Activated CD8-positive, alpha-beta memory T cell treated with anti-CD3 and anti-CD28 coated beads for 4 hours (primary cell): ENCODE measurements at places on chromosomes 4 and X.
A peak's percentile ranks its signal among the peaks of the same experiment; 100 is the strongest.

GRCh38 chr4:89954906-89955695 is 60.4 kb downstream of the MMRN1 start:
- no peak for DNase-seq

DNA sequence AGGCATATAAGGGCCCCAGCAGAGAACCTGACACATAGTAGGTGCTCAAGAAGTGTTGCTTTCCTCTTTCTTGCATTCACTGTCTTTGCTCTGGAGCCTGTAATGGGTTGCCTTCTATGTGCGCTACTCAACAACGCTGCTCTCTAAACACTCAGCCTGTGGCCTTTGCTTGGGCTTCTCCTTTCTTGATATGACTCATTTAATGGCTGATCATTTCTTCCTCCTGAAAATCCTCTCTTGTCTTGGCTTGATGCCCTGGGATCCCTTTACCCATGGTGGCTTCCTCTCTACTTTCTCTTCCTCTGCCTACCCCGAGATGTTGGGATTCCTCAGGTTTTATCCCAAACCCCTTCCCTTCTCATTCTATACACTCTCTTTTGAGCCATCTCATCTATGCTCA is 19.9 kb upstream of the PJA1 start:
- DNase-seq = no peak

GRCh38 chr4:121877041-121877773 is 6.9 kb upstream of the BBS7 start:
- no peak for DNase-seq

DNA sequence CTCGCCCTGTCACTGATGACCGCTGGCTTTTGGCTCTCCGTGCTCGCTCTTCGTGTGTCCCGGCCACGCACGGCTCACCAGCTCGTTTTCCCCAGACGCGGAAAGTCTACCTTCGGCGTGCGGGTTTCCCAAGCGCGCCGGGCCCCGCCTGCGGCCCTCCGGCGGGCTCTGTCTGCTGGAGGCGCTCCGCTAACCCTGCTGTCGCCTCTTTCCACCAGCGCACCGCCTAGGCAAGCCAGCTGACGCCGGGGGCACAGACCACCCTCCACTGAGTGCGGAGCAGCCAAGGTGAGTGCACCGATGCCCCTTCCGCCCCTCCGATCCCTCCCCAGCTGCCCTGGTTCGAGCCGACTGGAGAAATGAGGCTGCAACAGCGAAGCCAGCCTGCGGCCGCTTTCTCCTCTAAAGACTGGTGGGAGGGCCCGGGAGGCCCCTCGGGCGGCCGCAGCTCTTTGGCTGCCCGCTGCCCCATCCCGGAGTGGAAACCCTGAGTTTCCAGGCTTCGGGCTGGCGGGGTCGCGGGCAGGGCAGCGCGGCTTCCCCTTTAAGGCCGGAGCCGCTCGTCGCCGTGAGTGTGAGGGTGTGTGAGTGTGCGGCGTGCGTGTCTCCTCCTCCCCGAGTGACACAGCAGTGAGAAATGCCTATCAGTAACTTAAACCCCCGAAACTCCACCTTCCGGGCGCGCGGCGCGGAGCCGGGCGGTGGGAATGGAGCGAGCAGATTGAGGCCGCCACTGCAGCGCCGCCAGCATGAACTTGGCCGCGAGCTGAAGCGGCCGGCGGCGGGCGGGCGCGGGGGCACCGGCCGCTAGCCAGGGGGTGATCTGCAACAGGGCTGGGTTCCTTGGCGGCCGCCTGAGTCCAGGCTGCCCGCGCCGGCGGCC is at the start of gene MAMLD1:
TSS of gene MAMLD1 (plus strand) at position 719 of the 883 bp plus-strand sequence. CDS start 82,200 bp downstream, outside the sequence.
- peak; percentile 37 for DNase-seq

- DNase-seq = no peak
Observed at GRCh38 chrX:43225626-43226328, 430.3 kb upstream of the MAOA start.

DNA sequence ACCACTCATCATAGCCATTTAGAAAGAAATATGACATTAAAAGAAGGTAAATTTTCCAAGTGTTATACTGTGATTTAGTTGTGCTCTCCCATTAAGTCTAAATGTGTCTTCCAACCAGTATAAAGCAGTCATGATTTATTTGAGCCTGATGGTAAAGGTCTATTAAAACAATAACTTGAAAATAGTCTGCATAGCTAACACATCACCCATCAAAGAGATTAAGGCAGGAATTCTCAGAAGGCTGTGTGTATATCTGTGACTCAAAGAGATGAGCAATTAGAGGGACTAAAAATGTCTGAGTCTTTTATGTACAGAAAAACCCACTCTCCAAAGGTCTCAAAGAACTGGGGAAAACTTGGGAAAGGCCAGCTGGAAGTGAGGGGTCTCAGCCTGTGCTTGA is 70.3 kb upstream of the IQCM start:
- DNase-seq = no peak

DNA sequence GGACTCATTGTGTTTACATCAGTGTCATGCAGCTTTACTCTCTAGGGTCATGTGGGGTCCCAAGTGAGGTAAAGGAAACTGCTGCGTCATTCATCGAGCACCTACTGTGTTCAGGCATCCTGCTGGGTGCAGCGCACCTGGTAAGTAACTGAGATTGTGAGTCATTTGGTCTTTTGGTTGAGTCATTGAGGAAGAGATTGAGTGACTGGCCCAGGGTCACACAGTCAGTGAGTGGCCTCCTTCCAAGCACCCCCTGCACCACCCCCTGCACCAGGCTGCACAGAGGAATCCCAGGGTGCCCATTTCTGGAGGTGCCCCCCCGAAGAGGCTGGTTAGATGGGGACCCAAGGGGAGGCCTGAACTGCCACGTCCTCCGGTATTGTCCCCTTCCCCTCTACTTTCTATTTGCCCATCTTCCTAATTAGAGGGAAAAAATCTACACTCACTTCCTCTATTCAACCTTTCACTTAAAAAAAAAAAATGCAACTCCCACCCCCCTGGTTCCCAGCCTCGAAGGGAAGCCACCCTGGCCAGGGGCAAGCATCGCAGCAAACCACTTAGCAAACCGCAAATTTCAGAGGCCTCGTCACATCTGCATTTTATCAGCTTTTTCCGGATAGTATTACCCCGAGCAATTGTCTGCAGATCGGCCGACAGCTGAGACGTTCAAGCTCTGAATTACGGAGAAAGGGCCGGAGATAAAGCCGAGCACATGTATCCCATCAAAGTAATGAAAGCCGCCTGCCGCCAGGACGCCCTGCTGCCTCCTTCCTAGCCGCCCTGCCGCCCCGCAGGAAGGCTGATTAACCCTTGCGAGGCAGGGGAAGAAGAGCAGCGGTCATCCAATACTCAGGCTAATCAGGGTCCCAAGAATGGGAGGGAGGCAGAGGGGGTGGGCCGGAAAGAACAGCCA is 96.3 kb upstream of the MSX1 start:
- DNase-seq = no peak

DNA sequence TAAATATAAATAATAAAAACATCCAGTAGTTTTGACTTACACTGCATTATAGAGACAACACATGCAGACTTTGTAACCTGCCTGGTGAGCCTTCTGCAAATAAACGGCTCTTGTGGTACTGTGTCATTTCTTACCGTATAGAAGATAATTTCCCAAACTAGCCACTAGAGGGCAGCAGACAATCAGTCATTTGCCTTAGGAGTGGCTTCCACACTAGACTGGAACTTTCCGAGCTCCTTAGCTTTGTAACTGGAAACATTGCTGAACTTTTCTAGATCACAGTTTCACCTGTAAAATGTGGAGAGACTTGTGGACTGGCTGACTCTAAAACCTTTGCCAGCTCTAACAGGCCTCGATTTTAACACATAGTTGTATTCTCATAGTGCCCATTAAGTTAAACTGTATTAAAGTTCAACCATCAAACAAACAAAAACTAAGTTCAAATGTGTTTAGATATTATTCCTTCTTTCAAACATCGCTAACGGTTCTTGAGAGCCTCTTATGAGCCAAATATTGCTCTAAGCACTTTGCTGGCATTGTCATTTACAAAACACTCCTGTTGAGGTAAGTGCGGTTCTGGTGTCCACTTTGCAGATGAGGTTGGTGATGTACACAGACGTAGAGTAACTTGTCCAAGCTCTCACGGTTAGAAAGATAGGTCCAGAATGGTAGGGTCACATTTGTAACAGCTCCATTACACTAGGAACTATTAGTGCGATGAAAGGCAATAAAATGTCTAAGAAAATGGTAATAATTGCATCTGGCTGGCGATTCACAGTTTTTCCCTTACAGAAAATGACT is 345.5 kb downstream of the ANK2 start:
- DNase-seq = peak; percentile 44

DNA sequence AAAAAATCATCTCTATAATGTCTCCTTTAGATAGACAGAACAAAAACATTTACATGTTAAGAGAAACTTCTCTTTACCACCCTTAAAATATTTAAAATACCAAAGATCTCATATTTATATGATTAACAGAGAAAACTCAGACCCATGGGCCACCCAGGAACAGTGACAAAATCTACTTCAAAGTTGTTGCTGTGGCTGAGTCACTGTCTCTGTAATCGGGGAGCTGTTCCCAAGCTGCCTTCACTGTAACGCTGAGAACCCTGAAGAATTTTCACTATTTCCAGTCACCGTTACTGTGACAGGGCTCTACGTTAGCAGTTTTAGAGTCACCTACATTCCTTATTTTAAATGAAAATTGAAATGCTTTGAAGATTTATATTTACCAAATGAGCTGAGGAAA is 9.0 kb upstream of the DAPP1 start:
- DNase-seq = no peak

DNA sequence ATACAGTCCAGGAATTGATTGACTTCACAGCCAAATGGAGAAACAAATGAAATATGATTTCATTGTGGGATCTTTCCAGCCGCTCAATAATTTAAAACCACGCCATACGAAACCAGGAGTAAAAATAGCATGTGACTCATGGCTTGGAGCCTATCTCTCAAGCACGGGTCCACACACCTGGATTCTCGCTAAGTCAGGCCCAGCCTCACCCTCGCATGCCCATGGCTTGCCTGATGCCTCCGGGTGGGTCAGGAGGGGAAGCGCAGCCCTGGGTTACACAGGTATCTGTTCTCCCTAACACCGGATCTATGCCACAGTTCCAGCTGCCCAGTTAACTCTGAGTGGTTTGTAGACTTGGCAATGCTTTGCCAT is 5.6 kb upstream of the ABLIM2 start:
- no peak for DNase-seq

DNA sequence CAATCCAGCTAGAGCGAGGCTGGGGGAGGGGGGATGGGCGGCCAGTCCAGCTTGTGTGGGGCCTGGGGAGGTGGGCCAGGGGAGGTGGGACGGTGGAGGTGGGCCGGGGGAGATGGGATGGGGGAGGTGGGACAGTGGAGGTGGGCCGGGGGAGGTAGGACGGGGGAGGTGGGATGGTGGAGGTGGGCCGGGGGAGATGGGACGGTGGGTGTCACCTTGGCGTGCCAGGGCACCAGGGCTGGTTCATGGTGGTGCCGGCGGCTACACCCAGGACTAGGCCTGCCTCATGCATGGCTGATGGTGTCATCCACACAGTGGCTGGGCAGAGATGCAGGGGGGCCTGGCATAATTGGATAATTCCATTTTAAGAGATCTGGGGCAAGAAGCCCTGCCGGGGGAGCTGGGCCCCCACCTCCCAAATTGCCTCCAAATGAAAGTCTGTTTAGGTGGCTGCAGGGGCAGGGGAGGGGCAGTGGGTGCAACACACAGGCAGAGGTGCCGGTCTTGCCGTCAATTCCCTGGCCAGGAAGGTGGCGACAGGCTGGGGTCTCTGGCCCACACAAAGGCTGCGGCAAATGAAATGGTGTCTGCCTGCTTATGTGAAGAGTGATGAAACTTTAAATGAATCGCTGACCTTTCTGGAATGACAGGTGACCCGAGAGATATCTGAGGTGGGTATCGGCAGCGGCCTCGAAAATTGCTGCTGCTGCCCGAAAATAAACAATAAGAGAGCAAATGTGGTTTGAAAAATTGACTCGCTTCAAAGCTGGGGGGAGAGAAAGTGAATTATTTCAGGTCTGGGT is 82.1 kb downstream of the FAM53A start:
- no peak for DNase-seq

- no peak for DNase-seq
Observed at GRCh38 chrX:134679221-134679620, 20.9 kb upstream of the PLAC1 start.

- DNase-seq = no peak
Observed at GRCh38 chr4:182724414-182724813, 192.8 kb downstream of the DCTD start.

DNA sequence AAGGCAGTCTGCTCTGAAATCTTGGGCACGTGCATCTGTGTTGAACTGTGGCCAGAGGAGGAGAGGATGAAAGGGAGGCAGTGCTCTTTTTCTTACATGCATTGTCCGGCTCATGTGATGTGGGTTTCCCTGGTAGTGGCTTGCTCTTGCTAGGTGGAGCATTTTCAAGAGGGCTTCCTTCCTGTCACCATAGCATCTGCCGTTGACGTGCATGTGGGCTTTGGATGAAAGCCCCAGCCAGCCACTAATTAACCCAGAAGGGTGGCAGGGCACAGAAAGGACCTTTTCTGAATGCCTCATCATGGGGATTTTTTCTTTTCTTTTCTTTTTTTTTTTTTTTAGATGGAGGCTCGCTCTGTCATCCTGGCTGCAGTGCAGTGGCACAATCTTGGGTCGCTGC is 121.3 kb downstream of the GPR143 start:
- no peak for DNase-seq

DNA sequence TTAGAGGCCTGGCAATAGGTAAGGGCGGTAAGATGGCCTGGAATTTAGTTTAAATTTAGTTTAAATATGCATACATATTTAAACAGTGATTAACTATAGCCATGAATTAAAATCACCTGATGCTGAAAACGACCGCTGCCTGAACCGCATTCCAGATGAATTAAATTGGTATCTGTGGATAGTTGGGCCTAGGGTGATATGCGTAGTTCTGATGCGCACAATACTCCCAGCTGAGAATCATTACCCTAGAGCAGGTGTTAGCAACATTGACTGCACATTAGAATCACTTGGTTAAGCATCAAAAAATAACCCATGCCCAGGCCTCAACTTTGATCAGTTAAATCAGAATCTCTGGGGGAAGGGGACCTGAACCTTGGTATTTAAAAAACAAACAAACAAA is 432.4 kb downstream of the GBA3 start:
- DNase-seq = no peak

GRCh38 chr4:181793096-181793495 is 450.1 kb upstream of the TENM3 start:
- DNase-seq = no peak

GRCh38 chr4:81399306-81400086 is 72.2 kb downstream of the RASGEF1B start:
- no peak for DNase-seq

DNA sequence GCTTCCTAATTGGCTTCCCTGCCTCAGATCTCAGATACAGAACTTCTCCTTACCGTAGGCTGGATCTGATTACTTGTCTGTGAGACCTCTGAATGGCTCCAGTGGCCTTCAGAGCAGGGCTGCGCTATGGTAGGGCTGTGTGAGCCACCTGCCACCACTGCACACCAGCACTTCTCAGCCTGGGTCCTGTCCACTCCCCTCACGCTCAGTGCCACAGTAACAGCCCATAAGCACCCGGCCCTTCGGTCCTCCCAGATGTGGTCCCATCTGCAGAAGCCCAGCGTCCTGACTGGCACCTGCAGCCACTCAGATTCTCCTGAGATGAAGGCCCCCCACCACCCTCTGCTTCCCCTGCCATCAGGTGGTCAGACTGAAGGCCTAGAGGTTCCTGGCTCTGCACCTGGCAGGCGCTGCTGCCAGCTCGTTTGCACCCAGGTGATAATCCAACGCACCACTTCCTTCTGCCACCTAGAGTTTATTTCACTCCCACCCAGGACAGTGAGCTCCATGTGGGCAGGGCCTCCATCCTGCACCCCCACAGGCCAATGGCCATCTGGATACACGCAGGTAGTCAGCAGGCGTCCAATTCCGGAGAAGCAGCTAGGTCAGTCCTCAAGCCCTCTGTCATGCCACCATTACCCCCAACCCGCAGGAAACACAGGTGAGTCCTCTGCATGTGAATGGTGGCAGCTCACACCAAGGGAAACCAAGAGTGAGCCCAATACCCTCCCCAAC is 5.4 kb downstream of the WDR1 start:
- no peak for DNase-seq
